Activated T-helper 1 cell treated with Interleukin-2 at 50 U/mL for 16 hours (primary cell): ENCODE measurements at places on chromosomes 3 and 15.

DNA sequence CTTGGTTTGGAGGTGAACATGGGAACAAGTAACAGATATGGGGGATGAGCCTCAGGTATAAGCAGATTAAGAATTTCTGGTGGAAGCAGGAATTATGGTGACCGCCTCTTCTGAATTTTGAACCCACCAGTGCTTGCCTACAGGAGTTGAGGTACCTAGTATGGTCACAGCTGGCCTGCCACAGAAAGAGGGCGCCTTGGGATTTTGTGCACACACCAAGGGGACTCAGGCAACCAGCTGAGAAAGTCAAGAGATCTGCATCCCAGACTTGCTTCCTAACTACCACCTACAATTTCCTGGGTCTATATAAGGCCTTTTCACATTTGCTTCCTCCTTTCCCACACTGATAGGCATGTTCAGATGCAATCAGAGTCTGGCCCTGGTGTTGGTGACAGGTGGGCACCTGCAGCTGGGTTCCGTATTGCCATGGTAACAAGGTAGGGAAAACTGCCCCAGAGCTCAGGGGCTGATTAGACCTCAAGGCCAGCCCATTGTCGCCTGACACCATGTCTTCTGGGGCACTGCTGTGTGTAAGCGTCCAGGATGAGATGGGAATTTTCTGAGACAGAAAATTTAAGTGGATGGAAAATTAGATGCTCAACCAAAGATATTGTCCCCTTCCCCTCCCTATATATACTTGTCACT is 75.9 kb upstream of the RASGRF1 start:
- DNase-seq = no peak

DNA sequence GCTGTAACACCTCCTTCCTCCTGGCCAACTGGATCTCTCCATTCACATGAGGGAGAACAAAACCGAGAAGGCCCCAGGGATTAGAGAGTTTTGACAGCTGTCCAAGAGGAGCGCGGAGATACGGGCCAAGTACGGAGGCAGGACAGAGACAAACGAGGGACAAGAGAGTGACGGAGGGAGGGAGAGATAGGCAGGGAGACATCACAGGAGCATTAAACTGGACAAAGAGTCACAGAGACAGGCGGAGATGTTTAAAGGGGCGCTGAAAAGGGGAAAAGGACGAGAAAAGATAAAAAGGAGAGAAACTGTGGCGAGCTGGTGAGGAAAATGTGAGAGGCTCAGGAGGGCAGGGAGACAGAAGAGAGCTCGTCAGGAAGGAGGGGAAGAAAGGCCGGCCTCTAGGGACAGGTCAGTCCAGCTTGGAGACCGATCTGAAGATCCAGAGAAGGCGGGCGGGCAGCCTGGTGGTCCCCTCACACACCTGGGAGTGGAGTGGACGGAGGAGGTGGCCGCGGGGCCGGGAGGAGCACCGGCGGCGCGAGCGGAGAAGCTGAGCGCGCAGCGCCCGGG is 40.5 kb upstream of the ROPN1 start:
- DNase-seq = no peak

DNA sequence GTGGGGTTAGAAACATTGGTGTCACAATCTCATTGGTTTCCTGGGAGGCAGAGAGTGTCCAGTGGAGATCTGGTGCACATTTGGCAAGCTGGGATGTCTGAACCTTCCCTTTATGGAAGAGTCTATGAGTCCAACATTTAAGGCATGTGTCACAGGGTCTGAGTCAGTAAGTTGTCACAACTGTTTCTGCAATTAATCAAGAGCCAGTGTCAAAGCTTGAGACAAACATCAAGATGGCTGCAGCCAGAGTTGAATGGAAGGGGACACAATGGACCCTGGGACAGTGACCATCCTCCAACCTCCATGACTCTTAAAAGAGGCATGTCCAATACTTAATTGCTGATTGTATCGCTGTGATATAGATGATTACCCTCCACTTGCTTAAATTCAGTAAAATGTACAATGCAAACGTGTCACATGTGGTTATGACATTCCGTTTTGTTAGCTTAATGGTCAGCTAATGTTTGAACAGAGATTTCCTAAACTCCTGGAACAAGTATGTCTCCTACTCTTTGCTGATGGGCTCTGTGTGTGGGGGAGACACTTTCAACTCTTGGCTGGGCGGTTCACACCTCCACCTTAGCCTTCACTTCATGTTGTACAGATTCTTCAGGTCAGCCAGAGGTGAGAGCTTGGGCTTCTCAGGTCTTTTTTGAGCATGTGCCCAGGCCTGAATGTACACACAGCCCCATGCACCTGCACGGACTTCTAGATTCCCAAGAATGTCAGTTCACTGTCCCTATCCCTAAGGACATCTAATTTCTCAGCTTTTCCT is 79.9 kb upstream of the PRR23E start:
- no peak for DNase-seq

GRCh38 chr3:23979569-23979968 is 34.5 kb downstream of the NR1D2 start:
- no peak for DNase-seq

- DNase-seq = no peak
These were observed 116.5 kb upstream of the FGF7 start for GRCh38 chr15:49306551-49306950.

GRCh38 chr15:84781495-84781894 is 33.1 kb downstream of the ZNF592 start:
- no peak for DNase-seq

- DNase-seq = no peak
These were observed 100.8 kb downstream of the CPN2 start for GRCh38 chr3:194250098-194251002.

GRCh38 chr3:46960081-46960701 is 16.4 kb downstream of the CCDC12 start:
- DNase-seq = no peak

GRCh38 chr15:22968366-22968765 is 11.8 kb downstream of the CYFIP1 start:
- DNase-seq = no peak

GRCh38 chr15:70479785-70480184 is 283.6 kb downstream of the UACA start:
- DNase-seq = no peak

DNA sequence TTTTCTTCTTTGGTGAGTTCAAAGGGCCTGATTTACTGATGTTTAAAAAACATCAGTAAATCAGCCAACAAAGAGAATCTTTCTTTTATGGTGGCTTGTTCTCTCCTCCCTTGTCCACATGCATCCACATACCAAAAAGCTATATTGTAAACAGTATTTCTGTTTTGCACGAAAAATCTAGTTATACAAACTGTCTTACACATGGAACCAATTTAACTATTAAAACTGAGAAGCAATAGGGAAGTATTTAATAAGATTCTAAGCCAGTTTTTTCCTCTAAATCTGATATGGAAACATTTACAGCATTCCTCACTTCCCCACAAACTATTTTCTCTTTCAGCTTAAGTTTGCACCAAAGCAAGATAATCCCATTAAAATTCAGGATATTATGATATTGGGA is 110.8 kb upstream of the ICE2 start:
- no peak for DNase-seq

- DNase-seq = no peak
These were observed 229.6 kb downstream of the BBX start for GRCh38 chr3:107752202-107752990.

GRCh38 chr3:104018541-104018940 is 1348.2 kb upstream of the ALCAM start:
- DNase-seq = no peak

GRCh38 chr3:81216192-81216591 is 545.3 kb downstream of the GBE1 start:
- no peak for DNase-seq

DNA sequence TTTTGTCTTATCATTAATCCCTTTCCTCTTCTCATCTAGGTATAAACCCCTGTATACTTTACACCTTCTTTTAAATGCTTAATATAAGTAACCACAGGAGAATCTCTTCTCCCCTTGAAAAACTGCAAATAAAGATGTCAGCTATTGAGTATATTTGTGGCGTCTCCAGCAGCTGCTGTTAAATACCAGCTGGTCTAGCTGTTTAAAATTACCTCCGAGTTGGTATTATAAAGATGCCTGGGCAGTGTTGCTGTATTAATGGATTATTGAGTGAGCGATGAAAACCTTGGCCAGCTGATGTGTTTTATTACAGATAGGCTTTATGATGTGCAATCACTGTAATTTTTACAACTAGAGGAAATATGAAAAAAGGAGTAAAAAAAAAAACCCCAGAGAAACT is 388.1 kb downstream of the TBC1D5 start:
- no peak for DNase-seq

DNA sequence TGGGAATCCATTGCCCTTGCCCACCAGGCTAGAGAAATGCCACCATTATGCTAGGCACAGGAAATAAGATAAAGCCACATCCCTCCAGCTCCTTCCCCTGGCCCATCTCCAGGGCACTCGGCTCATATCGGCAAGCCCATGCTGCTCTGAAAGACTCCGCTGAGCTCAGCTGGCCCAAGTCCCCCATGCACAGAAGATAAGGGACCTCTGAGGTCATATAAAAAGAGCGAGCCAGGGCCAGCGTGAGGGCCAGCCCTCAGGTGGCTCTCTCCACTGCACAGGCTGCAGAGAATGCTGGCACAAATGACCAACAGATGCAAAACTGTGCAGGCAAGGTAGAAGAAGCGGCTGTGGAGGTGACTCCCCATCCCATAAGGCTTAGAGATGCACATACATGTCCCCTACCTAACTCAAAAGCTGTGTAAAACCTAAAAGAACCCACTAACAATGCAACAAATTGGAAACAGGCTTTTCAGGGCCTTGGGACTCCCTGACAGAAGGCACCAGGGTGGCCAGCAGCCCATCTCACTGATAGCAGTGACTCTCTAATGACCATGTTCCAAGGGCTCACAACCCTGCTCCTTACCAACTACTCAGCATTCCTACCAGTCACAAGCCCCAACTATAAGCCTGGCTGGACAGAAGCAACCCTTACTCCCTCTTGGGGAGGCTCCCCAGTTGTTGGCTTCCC is 3.0 kb downstream of the RAB6B start:
- no peak for DNase-seq

DNA sequence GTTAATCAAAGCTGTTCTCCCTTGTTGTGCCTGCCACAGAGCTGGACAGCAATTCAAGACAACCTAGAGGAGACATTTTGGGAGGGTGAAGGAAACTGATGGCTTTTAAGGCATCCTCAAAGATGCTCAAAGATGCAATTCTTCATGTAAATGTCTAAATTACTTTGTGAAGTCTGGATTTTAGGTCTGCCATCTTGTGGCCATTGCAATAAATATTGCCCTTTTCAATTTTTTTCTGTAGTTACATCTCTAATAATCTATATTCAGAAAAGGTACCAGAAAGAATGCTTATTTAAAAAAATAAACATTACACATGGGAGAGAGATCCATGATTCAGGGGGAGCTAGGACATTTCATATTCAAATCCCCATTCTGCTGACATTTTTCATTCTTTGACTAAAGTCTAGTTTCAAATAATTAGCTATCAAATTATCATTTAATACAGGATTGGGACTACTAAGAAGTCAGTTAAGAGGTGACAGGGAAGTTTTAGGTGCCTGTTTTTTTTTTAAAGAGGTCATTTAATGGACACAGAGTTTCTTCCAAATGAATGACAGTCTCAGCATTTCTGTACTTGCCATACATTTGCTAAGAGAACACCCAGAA is 259.8 kb upstream of the WNT5A start:
- no peak for DNase-seq

DNA sequence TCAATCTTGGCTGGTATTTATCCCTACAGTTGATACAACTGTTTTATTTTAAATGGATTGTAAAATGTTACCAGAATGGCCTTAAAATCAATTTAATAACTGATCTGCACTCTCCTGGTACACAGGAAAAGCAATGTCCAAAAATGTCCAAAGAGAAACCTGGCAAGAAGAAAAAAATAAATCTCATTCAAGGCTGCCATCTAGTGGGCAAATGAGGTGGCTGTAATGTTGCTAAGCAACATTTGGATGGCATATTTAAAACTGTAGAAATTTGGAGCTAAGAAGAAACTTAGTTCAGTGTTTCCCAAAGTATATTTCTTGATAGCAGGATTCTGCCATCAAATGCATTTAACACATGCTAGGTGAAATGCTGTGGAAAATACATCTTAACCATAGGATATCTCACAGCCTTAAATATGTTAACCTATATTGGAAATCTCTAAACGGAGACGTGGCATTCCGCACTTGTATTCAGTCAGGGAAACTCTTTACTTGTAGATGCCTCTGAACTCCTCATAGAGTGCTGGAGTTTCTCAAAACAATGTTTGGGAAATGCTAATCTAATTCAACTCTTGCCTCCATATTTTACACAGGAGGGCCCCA is 216.8 kb downstream of the ERC2 start:
- no peak for DNase-seq

GRCh38 chr15:25060996-25061620 is 106.3 kb downstream of the SNRPN start:
- DNase-seq = no peak

GRCh38 chr3:108862865-108863798 is 40.5 kb downstream of the TRAT1 start:
- peak; percentile 4 for DNase-seq

DNA sequence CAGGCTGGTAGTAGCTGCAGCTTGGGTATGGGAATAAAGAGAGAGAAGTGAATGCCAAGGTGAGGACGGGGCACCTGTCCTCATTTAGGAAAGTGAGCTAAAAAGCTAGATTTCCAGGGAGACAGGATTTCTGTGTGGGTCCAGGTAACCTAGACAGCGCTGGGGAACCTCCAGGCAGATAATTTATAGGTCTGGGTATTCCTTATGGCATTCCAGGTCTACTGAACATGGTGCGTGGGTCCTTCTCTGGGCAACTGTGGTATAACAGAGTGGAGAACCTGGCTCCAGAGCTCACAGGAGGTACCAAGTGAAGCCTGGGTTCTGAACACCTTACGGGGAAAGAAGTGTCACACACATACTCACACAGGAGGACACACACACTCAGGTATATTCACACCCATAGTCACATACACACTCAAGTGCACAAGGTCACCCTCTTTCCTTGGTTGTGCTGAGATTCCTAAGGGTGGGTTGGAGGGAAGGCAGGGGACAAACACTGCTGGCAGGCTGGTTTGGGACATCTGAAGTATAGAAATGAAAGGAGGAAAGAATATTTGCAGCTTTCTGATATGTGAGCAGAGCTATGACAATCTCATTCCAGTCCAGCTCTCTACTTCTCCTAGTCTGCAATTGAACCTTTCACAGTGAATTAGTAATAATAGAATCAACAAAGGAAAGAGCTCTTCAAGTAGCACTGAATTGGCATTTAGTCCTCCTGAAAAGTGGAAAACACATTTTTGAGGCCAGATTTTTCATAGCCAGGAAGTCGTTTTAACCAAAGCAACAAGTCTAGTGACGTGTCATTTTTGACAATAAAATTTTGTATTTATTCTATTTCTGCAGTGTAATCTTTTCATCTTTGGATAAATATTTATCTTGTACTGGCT is 37.4 kb upstream of the ITGA11 start:
- no peak for DNase-seq

GRCh38 chr3:142568393-142569017 is 10.0 kb downstream of the ATR start:
- no peak for DNase-seq
